HT-29 (cell line): ENCODE measurements at places on chromosomes 12 and 14. TPM values are rescaled to one million over a fixed set of nuclear protein-coding genes. Genes with fewer than 3 reads are reported as not detected.
A peak's percentile ranks its signal among the peaks of the same experiment; 100 is the strongest.

DNA sequence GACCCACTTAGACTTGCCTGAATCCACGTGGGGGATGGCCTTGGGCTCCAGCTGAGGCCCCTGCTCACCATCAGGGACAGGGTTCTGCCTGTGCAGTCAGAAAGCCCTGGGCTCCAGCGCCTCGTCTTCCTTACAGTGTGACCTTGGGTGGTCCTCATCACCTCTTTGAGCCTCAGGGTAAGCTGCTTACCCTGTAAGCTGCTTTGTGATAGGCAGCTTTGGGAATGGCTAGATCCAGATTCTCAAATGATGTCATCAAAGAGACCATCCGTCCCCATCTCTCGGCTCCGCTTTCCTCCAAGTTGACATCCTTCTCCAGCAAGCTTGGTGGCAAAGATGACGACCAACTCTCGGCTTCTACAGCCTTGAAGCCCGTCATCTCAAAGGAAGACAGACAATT is 127.0 kb downstream of the ADCK1 start:
- no peak for DNase-seq

Gene MIP
- total RNA-seq, result 0.15 and 0.26 TPM in 2 replicates

Gene VPS37B
- 103 and 111 TPM in 2 replicates for total RNA-seq

DNA sequence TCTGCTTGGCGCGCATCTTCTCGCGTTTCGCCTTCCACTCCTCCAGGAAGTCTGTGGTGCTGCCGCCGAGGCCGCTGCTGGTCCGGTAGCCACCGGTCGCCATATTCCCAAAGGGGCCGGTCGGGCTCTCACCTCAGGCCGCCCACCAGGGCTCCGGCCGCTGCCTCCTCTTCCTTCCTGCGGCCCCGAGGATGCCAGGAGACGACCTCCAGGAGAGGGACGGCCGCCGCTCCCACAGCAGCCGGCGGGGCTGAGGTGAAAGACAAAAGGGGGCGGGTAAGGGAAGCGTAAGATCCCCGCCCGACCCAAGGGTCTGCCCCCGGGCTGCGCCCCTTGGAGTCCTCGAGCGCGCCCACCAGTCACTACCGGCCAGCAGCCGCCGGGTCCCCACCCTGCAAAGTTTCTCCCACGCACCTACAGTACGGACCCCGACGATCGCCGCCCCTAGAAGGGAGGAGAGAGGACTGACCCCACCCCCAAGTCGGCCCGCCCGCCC is 574 bp downstream of the PAWR start:
- peak; percentile 47 for DNase-seq

Gene LMBR1L
- 16.1 and 24.6 TPM in 2 replicates for total RNA-seq

DNA sequence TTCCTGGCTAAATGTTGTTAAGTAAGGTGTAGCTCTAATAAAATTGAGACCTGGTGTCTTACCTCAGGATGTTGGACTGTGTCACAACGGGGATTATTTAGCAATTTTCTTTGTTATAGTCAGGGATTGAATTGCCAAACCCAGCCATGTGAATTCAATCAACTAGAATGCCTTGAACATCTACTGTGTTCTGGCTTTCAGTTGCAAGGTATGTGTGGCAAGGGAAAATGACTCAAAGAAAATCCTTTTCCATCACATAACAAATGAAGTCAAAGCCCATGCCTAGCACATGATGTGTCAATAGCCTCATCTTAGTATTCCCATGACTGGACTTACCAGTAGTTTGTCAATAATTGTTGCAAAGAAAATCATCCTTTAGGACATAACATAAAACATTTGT is 519.8 kb upstream of the FLRT2 start:
- no peak for DNase-seq

- DNase-seq, result no peak
Observed at GRCh38 chr12:75706786-75707605, 195.6 kb upstream of the KRR1 start.

DNA sequence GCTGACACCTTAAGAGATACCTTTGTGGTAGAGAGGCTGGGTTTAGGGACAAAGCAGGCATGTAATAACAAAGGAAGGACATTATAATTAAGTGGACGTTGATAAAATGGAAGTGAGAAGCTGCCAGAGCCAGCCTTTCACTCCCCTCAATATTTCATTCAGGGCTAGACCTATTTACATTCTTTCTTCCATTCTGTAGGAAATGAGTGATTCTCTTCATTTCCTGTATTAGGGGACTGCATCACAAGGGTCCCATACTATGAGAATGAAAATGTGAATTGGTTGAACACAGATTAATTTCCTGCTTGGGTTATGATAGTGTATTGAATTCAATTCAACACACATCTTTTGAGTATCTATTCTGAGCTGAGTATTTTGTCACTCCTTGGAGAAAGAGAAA is 143.0 kb downstream of the OTOGL start:
- DNase-seq, result no peak

DNA sequence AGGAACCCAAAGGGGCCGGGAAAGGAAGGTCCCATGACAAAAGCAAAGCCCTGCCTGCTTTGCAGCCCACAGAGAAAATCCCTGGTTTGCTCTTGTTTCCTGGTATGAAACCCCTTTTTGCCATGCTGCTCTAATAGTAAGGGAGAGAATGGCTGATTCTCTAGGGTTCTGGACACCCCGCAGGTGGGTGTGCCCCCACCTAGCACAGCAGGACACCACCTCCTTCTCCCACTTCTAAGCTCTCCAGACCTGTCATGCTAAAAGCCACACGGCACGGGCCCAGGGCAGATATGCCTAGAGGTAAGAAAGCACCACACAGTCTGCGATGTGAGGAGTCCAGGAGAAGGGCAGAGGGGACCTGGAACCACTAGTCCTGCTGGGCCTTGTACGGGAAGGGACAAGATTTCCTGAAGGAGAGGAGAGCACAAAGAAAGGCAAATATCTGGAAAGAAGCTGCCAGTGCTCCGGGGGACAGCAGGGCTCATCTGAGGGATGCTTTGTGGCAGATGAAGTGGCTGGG is 113.3 kb downstream of the BCL11B start:
- no peak for DNase-seq

DNA sequence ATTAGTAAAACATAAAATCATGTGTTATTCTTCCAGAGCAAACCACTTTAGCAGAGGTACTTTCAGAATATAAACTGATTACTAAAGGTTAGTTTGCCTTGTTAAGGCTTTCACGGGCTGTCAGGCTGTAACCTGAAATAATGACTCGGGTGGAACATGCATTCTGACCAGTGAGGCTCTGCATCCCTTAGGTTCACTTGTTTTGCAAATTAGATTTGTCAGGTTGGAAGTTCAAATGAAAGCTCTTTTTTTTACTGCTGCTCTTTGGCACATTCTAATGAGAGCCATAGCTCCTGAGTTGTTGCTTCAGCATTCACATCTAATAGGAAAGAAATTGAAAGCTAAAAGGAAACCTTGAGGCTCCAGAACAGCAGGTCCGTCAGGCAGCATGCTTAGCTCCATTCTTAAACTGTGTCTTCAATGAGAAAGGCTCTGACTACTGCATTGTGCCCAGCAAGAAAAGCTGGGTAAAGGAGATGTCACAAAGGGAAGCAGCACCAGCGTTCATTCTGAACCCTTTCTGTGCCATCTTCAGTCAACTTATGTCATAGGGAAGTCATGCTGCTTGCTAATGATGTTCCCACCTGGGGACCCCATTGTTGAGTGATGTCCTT is 445.5 kb upstream of the FBXO33 start:
- DNase-seq, result no peak

Gene RPL10L
- not detected in 2 replicates for total RNA-seq

GRCh38 chr14:93944348-93945069 is 17.4 kb downstream of the FAM181A start:
- DNase-seq, result no peak

Gene PLEKHD1
- not detected in 2 replicates for total RNA-seq

DNA sequence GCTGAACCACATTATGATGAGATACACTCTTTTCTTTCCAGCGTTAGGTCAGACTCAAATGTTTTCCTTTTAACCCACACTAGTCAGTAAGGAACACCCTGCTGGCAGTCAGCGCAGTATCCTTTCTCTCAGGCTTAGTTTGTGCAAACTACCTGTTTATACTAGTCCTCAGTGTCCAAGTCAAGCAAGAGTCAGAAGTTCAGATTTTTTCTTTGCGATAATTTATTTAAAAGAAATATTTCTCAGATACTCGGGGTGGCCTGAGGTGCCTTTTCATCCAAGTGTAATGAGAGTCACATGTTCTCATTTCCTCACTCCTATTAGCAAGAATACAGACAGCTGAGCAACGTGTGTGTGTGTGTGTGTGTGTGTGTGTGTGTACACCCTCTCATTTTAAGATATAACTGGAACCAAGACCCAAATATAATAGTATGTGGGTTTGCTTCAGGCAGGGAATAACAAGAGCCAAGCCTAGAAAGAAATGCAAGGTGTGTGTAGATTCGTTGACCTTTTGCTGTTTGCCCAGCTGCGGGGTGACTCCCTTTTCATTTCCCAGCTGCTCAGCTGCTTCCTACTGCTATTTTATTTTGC is 182.7 kb downstream of the KICS2 start:
- DNase-seq, result peak; percentile 35

GRCh38 chr12:89873745-89874144 is 165.1 kb upstream of the ATP2B1 start:
- no peak for DNase-seq
